ENCODE measurements at places on chromosomes 4 and X.

- no peak for DNase-seq
Observed at GRCh38 chr4:105060628-105061027, 86.0 kb upstream of the TET2 start.

- DNase-seq, result no peak
Observed at GRCh38 chr4:152132776-152133175, 372.0 kb upstream of the GATB start.

- DNase-seq, result no peak
Observed at GRCh38 chrX:20451929-20452328, 185.2 kb upstream of the RPS6KA3 start.

DNA sequence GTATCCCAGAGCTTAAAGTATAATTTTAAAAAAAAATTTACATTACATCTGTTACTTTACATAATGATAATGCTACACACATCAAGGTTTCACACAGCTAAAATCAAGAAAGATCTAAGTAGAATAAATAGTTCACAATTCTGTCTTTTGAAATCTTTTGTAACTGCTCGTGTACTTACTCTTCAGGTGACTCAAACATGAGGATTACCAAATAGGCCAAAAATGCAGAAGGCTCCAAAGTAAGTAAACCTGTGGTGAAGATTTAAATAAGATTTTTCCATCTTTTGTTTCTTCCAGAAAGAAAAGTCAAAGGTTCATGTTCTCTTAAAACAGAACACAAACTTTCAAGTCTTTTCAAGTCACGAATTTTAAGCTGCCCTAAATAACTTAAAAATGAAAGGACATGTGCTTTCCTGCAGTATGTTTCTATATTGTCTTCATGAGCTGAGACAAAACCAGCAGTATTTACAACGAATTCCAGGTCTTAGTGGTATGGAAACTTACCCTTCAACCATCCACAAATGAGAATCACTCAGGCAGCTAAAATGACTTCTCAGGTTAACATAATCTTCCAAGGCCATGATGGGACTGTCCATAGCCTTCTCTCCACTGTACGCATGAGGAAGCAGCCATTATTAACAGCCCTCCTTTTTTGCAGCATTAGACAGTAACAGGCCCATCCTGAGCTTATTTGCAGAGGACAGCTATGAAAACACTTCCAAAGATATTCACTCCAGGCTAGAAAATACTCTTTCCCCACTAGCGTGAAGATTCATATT is 172.8 kb upstream of the EDNRA start:
- no peak for DNase-seq

DNA sequence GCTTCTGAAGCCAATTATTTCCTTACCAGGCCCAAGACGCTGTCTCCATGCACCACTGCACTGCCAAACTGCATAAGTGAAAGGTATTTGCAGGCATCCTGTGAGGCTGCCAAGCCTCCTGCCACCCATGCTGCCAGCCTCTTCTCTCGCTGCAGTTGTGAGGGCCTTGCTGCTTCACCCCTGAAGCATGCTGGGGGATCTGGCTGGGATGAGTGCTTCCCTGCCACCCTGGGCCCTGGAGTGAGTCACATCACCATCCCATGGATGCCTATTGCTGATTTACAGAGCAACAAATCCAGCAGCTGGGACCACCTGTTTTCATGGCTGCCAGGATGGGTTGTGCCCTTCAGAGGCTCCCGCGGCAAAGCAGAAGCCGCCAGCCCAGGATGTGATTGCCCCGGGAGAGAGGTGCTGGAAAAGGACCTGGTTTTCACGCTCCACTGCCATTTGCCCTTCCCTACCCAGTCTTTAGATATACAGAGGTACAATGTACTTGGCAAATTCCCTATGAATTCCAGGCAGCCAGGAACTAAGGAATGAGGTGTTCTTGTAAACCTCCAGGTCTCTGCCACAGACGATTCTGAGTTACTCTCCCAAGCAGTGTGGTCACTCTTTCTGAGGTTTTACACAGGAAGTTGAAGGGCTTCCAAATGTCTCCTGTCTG is 41.5 kb upstream of the PTCHD1 start:
- DNase-seq, result no peak

- no peak for DNase-seq
Observed at GRCh38 chr4:23297327-23297726, 592.5 kb downstream of the PPARGC1A start.

DNA sequence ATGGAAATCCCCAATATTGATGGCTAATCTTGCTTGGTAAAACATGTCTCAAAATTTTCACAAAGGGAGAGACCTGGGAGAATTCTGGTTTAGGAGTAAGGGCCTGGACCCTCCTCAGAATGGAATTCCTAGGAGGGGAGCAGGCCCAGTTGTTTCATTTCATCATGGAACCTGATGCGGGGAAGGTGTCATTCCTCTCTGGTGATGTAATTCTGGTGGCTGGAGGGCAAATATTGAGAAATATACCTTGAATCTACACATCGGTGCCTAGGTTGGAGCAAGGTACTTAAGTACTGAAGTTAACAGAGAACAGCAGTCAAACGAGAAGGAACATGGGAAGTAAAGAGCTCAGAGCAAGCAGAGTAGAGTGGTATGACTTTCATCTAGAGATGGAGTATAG is 23.2 kb upstream of the CCSER1 start:
- no peak for DNase-seq

DNA sequence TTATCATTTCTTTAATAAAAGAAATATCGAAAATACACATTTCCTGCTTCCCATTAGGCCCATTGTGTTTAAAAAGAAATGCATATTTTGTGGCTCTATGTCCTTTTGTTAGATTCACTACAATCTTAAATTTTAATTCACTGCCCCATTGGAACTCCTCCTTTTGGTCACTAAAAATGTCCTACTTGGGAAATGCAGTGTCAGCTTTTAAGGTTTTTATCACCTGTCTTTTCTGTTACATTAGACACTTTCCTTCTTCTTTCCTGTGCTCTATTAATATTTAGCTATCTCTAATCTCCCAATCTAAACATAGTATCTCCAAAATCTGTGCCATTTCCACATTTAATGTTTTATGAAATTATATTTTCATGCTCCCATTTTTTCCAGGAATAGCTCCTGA is 164.9 kb upstream of the SPOCK3 start:
- DNase-seq, result no peak

- DNase-seq, result no peak
Observed at GRCh38 chr4:99507349-99507748, 3.5 kb upstream of the C4orf17 start.

GRCh38 chr4:137640156-137640837 is 108.0 kb upstream of the PCDH18 start:
- DNase-seq, result no peak

DNA sequence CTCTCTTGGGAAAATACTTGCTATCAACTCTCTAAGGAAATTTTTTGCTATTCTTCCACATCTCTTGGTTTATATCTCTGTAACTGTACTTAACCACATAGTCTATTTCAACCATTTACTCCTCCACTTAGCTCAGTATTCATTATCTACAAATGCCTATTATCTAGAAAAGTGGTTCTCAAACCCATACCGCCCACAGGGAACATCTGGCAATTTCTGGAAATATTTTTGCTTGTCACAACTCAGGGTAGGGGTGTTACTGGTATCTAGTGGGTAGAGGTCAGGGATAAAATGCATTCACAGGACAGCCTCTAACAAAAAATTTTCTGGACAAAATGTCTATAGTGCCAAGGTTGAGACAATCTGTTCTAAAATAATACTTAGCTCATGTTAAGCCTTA is 14.4 kb downstream of the ATRX start:
- DNase-seq, result no peak

- no peak for DNase-seq
Observed at GRCh38 chr4:170003071-170004070, 22.8 kb downstream of the MFAP3L start.

GRCh38 chr4:124035364-124036041 is 638.9 kb downstream of the SPRY1 start:
- DNase-seq, result no peak

GRCh38 chrX:118272242-118272641 is 73.7 kb upstream of the WDR44 start:
- DNase-seq, result no peak

- DNase-seq, result no peak
Observed at GRCh38 chr4:20870436-20870835, 170.2 kb downstream of the PACRGL start.

- DNase-seq, result no peak
Observed at GRCh38 chr4:89422441-89422990, 114.9 kb upstream of the GPRIN3 start.

GRCh38 chr4:39732728-39733127 is 34.8 kb downstream of the UBE2K start:
- no peak for DNase-seq

GRCh38 chr4:79575709-79576428 is 167.8 kb upstream of the GK2 start:
- DNase-seq, result no peak

DNA sequence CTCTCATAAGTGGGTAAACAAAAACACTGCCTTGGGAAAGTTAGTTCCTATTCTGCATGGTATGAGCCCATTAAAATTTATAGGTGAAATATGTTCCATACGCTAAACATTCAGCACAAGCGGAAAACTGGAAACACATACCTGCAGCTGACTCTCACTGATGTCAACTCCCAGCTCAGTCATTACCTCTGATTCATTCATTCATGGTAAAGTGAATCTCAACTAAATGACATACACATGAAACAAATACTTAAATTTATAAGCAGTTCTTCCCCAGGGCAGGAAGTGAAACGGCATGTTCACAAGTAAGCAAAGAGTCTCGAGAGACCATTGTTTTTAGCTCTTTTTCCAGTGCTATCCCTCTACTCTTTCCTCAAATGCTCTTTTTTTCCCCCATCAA is 1.6 kb downstream of the SLC10A6 start:
- no peak for DNase-seq

DNA sequence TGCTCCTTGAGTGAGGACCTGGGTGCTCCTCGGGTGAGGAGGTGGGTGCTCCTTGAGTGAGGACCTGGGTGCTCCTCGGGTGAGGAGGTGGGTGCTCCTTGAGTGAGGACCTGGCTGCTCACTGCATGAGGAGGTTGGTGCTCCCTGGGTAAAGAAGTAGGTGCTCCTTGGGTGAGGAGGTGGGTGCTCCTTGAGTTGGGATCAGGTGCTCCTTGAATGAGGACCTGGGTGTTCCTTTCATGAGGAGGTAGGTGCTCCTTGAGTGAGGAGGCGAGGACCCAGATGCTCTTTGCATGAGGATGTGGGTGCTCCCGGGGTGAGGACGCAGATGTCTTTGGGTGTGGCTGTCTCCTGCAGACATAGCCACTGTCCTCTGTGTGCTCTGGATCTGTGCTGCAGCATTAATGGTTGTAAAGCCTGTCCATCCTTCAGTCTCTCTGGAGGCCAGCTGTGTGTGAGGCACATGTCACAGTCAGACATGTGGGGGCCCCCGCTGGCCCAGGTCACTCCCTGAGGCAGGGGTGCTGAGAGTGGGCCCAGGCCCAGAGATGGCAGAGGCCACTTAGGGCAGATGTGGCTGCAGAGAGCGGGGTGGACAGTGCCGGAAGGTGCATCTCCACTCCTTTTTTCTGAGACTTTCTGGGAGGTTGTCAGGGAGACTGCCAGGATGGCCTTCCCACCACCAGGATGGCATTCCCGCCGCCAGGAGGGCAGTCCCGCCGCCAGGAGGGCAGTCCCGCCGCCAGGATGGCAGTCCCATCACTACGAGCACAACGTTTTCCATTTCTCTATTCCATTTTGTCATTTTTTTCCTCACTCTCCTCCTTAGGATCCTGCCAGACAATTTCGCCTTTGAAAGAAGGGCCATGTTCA is 101.8 kb downstream of the HMX1 start:
- no peak for DNase-seq

- DNase-seq, result no peak
Observed at GRCh38 chr4:27828843-27829242, 968.2 kb downstream of the STIM2 start.

- no peak for DNase-seq
Observed at GRCh38 chrX:94053575-94053974, 379.6 kb downstream of the FAM133A start.

- DNase-seq, result no peak
Observed at GRCh38 chr4:851701-852430, 25.9 kb upstream of the CPLX1 start.

GRCh38 chr4:7185487-7186030 is 6.8 kb upstream of the SORCS2 start:
- no peak for DNase-seq

DNA sequence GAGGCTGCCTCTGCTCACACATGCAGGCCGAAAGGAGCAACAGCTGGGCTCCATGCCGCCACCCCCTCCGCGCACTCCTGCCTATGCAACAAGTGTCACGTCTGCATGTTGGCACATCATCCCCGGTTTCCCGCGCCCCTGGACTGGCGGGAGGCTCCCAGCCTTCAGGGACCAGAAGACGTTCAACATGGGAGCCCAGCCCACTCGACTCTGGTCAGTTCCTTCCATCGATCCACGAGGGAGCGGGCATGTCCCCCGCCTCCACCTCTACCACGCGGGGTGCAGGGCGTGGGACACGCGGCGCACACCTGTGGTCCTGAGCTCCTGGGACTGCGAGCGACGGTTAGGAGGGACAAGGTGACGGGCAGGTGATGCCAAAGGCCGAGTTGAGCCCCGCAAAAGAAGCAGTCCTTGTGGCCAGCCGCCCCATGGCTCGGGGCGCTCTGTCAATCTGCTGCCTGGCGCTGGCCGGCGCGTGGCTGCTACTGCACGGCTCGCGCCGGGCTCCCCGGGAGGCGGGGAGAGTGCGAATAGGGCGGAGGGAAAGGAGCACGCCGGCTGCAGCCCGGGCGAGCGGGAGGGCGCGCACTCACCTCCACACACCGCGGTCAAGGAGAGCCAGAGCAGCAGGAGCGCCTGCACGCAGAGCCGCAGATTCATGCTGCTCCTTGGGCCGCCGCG is 645 bp downstream of the APLN start:
- DNase-seq, result peak; percentile 37

DNA sequence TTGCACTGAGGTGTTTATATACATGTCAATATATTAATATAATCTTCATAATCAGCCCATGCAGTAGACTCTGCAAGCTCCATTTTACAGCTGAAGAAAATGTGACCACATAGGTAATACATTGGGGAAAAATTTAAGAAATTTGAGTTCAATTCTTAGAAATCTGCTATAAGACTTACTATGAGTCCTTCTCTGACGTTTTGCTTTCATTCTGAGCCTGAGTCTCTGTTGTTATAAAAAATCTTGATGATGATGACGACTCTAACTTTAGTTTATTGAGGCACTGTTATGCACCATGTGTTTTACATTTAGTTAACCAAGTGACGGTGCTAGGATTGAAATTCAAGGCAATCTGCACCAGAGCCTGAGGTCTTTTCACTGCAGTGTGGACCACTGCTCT is 370.3 kb upstream of the PPP1R2C start:
- DNase-seq, result no peak

GRCh38 chr4:47054130-47054529 is 22.8 kb downstream of the GABRB1 start:
- DNase-seq, result no peak

GRCh38 chr4:11487139-11487538 is 58.4 kb upstream of the HS3ST1 start:
- no peak for DNase-seq

- DNase-seq, result no peak
Observed at GRCh38 chr4:85682391-85682790, 207.4 kb downstream of the ARHGAP24 start.

DNA sequence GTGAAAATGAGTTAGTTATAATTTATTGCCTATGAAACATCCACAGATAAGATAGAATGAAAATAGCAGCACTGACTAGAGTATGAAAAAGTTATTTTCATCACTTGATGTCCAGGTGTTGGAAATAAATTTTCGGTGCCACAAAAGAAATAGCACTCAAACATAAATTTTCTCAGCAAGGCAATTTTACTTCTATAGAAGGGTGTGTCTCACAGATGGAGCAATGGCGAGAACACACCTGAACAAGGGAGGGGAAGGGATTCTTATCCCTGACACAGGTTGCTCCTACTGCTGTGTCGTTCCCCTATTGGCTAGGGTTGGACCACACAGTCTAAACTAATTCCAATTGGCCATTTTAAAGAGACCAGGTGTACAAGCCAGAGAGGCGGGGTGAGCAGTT is 13.3 kb upstream of the VAMP7 start:
- DNase-seq, result no peak
